Cardiac fibroblast (primary cell): ENCODE measurements at places on chromosomes 4 and X.
A peak's percentile ranks its signal among the peaks of the same experiment; 100 is the strongest.

DNA sequence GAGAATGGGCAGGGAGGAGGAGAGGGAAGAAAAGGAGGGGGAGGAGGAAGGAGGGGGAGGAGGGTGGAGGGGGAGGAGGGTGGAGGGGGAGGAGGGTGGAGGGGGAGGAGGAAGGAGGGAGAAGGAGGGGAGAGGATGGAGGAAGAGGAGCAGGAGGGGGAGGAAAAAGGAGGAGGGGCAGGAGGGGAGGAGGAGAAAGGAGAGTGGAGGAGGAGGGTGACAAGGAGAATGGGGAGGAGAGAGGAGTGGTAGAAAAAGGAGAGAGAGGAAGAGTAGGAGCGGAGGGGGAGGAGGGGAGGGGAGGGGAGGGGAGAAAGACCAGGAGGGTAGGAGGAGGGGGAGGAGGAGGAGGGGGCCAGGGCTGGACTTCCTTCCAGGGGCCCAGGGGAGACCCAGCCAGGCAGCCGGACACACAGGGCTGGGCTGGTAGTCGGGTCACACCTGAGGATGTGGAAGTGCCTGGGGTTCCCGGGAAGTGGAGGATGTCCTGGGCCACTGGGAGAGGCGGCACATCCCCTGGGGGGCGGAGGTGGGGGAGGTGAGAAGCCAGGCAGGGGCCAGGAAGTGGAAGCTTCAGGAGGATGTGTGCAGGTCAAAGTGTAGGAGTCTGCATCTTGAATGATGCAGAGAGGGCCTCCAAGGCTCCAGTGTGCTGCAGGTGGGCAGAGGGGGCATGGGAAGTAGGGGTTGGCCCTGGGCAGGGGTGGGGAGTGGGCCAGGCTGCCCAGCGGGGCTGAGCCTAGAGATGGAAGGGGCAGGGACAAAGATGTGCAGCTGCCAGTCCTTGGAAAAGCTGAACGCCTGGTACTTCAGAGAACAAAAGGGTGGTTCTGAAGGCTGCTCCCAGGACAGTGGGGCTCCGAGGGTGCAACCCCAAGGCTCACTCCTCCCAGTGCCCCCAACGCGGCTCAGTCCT lies 18.8 kb downstream of the IL3RA start:
- no peak for DNase-seq

DNA sequence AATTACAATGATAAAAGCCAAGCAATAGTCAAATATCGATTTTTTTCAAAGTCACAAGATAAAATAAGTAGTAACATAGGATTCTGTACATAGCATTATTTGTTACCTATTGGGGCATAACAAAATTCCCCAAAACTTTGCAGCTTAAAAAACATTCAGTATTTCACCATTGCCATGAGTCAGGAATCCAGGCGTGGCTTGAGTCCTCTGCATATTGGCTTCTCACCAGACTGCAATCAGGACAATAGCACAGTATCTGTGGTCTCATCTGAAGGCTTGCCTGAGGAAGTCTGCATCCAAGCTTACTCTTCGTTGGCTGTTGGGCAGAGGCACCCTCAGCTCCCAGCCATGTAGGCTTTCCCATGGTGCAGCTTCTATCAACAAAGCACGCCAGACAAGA lies 6.2 kb upstream of the CTBP1 start:
- peak; percentile 67 for DNase-seq

GRCh38 chr4:180423712-180424057 lies 1819.5 kb upstream of the TENM3 start:
- no peak for DNase-seq

- no peak for DNase-seq
Observed at GRCh38 chrX:39203427-39203826, 402.2 kb downstream of the MID1IP1 start.

- peak; percentile 59 for DNase-seq
Observed at GRCh38 chrX:51860679-51861078, 32.7 kb upstream of the MAGED1 start.

DNA sequence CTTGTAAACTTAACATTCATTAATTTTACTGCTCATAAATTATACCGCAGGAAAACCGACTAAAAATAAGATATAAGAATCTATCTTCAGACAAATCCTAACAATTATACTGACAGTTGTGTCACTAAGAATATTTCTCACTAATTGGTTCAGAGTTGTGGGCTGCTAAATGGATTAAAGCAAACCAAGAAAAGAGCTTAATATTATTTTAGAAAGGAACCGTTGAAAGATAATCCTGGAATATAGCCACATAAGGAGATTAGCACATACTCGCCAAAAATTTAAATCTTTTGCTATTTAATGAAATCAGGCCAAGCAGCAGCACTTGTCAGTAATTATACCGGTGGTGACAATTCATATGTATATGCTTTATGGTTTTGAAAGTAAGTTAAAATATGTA lies 132.8 kb downstream of the SLIT2 start:
- no peak for DNase-seq

DNA sequence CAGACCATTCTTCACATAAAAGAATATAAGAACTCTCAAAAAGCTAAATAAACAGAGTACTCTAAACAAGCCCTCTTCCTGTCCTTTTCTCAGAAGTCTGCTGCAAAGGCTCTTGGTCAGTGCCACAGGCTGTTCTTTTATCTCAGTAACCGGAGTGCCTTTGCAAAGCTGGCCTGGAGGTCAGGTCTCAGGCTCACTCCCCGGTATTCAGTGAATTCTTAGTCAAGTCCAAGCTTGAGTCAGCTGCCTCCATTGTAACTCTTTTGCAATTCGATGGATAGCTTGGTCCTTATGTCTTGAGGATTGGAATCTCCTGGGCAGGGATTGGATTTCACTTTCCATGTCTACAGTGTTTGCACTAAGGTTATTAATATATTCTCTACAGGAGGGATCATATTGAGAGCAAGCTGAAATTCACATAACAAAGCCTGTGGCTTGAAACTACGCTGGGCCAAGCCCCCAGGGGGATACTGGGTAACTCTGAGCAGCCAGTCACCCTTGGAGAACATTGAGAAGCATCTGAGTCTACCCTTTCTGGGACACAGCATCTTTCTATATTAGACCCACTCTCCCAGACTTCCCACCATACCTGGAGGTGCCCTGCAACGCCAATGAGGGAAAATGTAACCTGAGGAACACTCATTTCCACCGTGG lies 10.0 kb upstream of the HS6ST2 start:
- DNase-seq: no peak
